ENCODE measurements at places on chromosomes 2 and 18.

- no peak for DNase-seq
Measured at GRCh38 chr2:203997980-203998809, 61.6 kb downstream of the ICOS start.

- DNase-seq = no peak
Measured at GRCh38 chr2:117717072-117717471, 97.4 kb upstream of the DDX18 start.

GRCh38 chr2:124027182-124027581 lies 2.1 kb downstream of the CNTNAP5 start:
- DNase-seq = no peak

- DNase-seq = no peak
Measured at GRCh38 chr2:181275643-181276070, 181.5 kb upstream of the ITGA4 start.

DNA sequence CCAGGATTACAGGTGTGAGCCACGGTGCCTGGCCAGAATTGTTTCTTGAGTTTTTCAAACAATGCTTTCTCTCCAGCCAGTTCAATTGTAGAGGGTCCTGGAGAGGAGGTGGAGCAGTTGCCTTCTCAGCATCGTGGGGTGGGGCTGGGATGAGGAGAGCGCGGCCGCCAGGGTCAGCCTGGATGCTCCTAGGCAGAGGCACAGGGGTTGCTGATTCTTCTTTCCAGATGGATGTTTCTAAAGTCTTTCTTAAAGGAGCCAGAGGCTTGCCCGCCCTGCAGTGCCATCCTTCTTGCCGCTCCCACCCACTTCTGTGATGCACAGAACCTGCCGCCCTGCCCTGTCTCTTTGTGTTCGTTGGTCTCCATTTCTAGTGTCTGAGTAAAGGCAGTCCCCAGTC lies 61.1 kb downstream of the AGAP1 start:
- DNase-seq = no peak

DNA sequence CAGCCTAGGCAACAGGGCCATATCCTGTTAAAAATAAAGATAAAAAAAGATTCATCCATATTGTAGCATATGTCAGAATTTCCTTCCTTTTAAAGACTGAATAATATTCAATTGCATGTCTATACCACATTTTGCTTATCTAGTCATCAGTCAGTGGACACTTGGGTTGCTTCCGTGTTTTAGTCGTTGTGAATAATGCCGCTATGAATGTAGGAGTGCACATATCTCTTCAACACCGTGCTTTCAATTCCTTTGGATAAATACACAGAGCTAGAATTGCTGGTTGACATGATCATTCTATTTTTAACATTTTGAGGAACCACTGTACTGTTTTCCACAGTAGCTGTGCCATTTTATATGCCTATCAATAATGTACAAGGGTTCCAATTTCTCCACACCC lies 14.0 kb upstream of the PLB1 start:
- no peak for DNase-seq

DNA sequence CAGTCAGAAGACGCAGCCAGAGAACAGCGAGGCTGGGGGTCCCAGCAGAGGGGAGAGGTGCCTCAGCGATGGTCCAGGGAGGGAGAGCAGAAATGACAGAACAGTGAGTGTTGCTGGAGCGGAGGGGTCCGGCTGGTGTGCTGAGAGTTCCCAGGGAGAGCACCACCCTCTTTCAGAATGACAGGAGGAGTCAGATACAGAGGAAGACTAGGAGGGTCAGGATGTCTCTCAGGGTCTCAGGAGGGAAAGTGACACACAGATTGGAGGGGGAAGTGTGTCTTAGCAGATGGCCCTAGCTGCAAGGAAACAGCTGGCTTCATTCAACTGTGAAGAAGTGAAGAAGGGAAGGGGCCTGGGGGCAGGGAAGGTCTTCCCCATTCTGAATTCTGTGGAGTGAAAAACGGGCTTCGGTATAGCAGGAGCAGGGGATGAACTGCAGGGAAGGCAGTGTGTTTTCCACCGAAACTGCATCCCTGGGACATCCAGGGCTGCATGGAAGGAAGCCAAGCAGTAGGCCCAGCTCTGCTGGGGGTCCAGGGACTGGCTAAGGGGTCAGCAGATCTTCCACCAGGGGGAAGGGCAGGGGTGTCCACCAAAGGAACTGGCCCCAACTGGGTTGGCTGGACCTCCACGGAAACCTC lies 90.0 kb upstream of the OTOS start:
- no peak for DNase-seq

DNA sequence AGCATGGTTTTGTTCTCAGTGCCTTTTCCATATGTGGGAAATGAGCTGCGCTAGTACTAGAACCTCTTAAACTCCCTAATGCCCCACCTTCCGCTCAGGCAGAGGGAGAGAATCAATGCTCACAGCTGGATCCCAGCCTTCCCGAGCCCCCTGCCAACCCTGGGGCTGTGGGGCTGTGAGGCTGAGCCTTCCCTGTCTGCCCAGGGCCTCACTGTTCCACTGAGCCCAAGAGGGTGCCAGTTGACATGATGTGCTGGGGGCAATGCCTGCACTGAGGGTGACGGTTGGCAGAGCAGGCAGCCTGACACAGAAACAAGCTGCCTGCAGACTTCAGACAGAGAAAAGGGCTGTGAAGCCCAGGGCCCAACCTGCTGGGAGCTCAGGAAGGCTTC lies 602.4 kb upstream of the RAB6C start:
- no peak for DNase-seq

DNA sequence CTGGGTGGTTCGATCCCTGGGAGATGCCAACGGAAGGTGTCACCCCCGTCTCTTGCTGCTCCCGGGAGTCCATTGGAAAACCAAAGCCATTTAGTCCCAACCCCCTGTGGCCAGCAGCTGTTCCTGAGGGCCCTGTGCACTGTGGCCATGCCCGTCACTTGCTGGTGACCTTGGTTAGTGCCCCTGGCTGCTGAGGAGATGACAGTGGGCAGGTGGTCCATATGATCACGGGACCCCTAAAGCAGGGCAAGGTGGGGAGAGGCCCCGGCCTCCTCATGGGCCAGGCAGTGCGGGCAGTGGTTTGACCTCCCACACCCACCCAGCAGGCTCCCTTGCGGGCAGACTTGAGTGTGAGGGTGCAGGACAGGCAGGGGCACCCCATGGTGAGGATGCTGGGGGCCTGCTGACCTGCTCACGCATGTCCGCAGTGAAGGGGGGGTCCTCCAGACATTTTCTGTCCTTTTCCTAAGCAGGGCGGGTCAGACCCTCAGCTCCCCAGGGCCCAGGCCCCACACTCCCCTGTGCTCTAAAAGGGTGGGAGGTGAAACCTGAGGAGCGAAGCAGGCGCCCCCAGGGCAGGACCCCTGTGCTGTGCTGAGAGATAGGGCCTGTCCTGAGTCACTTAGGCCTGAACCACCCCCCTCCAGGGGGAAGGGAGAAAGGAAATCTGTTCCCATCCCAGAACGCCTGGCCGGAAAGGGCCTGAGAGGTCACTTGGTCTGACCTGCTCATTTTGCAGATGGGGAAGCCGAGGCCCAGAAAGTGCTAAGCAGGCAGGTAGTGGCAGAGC lies 6.8 kb downstream of the ITM2C start:
- no peak for DNase-seq

GRCh38 chr2:216559625-216560156 lies 61.0 kb downstream of the RPL37A start:
- no peak for DNase-seq

DNA sequence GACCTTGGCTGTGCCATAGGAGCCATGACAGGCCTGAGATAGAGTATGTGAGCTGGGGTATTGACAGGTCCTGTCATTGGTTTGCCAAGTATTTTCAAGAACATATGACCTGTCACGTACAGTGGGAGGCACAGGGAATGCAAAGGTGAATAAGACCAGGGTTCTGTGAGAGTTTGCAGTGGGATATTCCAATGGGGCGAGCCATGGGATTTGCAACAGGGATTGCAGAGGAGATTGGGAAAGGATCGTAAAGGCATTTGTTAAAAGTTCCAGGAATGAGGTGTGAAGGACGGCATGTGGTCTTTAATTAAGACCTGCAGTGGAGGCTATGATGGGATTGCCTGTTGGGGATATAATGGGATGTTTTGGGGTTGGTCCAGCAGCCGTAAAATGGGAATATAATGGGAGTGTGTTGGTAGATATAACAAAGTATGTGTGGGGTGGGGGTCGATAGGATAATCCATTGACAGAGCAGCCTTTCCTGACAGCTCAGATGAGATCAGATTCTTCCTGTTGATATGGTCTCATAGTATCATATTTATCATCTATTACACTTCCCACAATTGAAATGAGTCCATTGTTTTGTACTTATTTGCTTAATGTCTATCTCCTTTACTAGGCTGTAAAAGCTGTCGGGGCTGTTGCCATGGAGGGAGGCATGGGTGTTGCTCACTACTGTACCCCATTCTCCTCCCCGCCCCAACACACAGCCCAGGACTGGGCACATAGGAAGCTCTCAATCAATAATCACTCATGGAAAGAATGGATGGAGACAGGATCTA lies 38.1 kb downstream of the PKDCC start:
- no peak for DNase-seq

DNA sequence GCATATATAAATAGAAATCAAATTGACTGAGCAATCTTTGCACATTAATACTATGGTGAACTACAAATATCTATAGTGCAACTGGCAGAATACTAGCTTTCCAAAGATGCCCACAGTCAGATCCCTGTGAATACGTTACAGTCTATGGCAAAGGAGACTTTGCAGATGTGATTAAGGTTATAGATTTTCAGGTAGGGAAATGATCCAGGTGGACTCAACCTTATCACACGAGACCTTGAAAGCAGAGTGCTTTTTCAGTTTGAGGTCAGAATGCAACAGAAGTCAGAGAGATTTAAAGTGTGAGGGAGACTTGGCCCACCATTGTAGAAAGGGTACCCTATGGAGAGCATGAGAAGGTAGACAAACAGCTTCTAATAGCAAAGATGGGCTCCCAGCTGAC lies 122.6 kb downstream of the TRIB2 start:
- no peak for DNase-seq

DNA sequence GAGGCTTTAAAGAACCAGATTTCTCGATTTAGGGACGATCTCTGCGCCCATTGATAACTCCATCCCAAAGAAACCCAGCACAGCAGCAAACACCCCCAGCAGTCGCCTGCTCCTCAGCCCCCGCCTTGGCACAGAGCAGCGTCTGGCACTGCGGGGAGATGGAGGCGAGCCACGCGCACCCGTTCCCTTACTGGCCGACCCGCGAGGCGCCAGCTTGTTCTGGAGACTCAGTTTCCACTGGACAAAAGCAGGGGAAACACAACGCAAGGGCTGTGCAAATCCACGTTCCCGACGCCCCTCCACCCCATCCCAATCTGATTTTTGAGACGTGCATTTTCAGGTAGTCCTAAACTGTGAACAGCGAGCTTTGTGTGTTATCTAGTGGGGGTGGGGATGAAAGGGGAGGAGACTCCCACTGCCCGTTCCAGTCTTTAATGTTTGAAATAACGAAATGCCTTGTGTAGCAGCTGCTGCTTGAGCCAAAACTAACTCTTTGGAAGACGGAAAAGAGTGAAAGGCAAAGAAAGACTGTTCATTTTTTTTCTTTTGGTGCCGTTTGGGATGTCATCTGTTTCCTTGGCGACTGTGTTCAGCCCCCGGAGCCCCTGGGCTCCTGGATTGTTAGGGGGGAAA lies 143.2 kb downstream of the MEIS1 start:
- no peak for DNase-seq

- no peak for DNase-seq
Measured at GRCh38 chr2:149767516-149767974, 180.0 kb upstream of the MMADHC start.

GRCh38 chr2:37881397-37881796 lies 43.7 kb upstream of the RMDN2 start:
- no peak for DNase-seq

DNA sequence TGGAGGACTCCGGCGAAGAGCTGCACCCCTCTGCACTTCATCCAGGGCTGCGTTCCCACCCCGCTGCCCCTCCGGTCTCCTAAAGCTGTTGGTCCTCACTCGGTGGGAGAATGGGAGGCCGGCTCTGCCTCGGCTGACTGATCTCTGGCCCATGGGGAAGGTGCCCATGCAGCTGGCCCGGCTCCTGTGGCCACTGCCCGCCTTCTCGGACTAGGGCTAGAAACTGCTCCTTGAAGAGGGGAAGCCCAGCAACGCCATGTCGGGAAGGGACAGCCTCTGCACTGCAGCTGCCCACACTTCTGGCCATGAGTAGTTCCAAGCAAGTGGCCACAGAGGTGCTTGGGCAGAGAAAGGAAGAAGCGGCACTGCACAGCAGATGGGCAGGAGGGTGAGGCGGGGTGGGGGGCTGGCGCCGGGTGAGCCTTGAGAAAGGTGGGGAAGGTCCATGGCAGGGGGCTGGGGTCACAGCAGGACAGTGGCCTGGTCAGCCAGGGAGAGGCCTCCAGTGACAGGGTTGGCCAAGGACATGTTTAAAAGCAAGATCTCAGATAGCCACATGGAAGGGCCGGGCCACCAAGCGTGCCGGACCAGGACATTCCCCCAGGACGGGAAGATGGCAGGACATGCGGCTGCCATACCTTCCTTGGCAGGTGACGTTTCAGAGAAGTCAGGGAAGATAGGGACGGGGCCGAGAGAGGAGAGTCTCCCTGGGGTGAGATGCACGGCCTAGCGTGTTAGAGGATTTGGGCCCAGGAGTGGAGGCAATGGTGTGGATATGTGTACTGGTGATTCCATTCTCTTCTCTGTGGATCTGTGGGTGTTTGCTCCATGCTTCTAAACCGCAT lies 158.8 kb upstream of the HDAC4 start:
- DNase-seq = no peak

GRCh38 chr2:132980304-132980703 lies 310.3 kb upstream of the LYPD1 start:
- no peak for DNase-seq

GRCh38 chr2:52794581-52794980 lies 973.0 kb upstream of the CHAC2 start:
- DNase-seq = no peak

DNA sequence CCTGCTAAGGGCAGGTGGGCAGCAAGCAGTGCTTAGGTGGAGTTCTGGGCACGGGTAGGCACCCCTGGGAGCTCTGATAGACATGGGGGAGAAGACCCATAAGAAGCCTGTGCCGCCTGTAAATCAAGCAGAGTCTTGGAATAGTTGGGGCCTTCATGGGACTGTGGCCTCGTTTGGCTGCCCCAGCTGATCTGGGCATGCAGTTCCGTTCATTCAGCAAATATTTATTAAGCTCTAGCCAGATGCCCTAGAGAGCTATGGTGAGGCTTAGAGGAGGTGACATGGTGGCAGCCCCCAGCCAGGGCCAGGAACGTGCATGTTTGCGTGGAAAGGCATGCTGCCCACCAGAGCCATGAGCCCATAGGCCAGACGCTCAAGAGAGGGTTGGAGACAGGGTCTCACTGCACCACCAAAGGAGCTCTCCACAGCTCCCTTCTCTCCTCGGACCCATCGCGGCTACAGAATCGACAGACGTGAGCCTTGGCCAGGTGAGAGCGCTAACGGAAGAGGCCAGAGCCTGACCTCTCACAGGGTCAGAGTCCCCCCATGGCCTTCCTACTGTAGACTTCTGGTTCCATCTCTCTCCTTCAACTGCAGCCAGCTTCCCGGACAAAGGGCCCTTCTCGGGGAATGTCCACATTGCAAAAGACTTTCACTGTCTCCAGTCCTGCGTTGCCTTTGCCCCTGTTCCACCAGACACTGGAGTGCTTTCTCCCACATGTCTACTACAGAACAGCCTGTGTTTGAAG lies 135.7 kb downstream of the INHBB start:
- no peak for DNase-seq

- DNase-seq = no peak
Measured at GRCh38 chr18:12305930-12306629, 2.0 kb upstream of the TUBB6 start.
